Breast epithelium (tissue), 4 donors: ENCODE measurements at places on chromosomes 7 and 10.

GRCh38 chr10:63772491-63772890 is 251.3 kb downstream of the REEP3 start:
- DNase-seq, result no peak

GRCh38 chr7:158468181-158468580 is 119.4 kb downstream of the PTPRN2 start:
- DNase-seq, result no peak

DNA sequence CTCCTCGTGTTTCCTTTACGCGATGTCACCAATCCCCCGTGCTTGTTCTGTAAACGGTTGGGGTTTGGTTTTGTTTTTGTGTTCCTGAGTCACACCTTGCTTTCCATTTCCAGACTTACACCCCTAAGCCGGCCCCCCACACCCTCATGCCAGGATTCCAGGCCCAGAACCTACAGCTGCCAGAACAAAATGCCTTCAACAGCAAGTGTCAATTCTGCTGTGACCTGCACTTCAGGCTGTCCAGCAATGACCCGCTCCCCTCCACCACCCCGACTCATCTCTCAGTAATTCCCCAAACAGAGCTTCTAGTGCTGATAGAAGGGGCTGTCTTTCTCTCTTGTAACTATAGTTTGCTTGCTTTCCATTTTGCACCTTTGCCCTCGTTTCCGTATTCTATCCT is 722.1 kb upstream of the CELF2 start:
- DNase-seq, result no peak

DNA sequence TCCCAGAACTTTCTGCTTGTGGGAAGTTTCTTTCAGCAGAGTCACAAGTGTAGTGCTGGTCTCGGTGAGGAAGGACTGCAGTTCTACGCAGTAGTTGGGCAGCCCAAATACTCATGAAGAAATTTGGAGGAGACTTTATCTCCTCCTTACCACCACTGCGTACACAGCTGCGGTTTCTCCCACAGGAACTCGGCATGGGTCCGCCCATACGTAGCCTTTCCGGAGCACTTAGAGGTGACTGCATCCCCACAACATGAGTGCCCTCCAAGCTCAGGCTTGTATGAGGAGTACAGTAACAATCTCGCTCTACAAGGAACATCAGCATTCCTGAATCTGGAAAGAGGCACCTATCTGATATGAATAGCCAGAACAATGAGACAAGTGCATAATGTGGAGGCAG is 549.2 kb upstream of the SEMA3D start:
- no peak for DNase-seq

- DNase-seq, result no peak
These were observed 1.2 kb downstream of the MLXIPL start for GRCh38 chr7:73622909-73623797.

DNA sequence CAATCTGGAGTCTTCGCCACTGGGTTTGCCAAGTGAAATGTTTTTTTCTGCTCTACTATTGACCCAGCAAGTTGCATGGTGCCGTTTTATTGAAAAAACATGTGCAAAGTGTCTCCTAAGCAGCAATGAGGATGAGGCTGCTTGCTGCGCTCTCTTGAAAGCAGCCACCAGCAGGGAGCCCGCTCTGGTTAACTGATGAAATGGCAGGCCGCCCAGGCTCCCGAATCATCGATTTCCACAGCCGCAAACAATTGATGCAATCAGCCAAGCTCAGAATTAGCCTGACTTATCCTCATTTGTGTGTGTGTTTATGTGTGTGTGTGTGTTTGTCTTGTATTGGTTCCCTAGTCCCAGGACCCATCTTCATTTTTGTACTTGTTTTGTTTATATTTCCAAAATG is 22.2 kb upstream of the LYZL1 start:
- DNase-seq, result no peak

DNA sequence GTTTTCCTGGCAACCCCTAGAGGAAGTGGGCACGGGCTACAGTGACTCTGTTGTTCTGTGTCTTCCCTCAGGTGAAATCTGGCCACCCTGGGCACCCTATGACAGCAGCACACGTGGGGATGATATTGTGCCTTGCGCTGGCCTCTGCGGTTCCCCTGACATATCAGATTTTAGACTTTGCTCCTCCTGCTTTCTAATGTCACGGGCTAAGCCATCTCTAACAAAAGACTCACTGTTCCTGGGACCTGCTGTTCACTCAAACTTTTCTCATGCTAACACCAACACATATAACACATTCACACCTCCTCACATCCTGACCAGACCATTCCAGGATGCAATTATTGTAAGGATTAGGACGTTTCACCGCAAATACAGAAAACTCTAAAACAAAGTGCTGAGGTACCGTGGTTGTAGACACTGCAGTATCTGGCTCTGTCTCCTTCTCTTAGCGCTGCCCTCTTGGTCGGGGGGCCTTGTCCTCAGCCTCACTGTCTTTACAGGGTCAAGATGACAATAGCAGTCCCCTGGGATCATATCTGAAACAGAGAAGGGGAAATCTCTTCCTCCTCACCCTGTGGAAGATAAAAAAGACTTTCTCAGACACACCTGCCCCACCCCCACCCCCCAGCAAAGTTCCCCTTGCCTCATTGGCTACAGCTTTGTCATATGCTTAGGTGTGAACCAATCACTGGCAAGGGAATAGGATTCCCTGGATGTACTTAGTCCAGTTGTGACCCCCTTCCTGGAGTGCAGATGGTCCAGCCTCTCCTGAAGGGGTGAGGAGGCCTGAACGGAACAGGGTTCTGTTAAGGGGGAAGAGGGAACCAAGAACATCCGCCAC is 14.1 kb downstream of the CHN2 start:
- peak; percentile 80 for DNase-seq
